ENCODE measurements at places on chromosomes 12 and 14.

- peak; percentile 23 for DNase-seq
- no peaks in the 10 kb centered on the region for H3K27me3 ChIP-seq
- H3K4me1 ChIP-seq = peaks cover 9% of the 10 kb centered on the region
- H3K27ac ChIP-seq = no peak overlapping the region
- peaks cover 13% of the 10 kb centered on the region for H3K36me3 ChIP-seq
- H3K4me3 ChIP-seq = no peak overlapping the region
Observed at GRCh38 chr12:71780237-71780822, 25.7 kb downstream of the RAB21 start.

GRCh38 chr12:3728686-3729085 lies 24.2 kb downstream of the CRACR2A start:
- no peak overlapping the region for H3K4me3 ChIP-seq
- no peak for DNase-seq
- peaks cover 32% of the 10 kb centered on the region for H3K4me1 ChIP-seq
- peak overlapping the region; percentile 32 for H3K27ac ChIP-seq

DNA sequence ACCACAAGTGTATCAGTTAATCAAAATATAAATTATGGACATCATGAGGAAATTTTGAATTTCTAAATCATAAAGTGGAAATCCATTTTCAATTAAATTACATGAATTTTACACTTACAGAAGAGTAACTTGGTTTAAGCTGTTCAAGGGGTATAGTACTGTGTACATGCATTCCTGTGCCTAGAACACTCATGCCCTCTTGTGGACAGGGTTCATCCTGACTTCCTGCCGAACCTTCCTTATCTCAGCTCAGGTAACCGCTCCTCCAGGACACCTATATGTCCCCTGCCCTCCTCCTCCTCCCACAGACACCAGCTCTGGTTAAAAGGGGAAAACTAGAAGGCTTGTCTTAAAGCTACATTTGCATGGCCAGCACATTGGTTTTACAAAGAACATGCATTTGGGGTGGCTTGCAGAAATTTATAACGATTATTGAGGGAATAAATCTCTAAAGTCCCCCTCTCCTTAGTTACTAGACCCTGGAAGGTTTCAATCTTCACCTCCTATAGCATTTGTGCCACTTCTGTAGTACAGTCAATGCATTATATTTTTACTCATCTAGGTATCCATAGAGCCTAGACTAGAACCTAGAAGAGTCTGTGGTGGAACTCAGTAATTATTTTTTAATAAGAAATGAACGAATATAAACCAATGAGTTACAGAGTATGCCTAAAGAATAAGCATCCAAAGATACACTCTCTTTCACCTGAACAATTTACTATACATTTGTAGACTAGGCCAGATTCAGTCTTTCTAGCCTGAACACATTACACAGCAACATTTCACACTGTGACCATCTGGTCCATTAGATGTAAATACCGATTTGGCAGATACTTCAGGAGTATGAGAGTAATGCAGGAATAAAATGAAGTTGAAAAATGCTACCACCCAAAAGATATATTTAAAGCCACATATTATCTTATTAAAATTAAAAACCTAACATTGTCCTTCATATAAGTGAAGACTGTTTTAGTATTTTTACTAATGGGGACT lies 345.6 kb downstream of the PAWR start:
- H3K27me3 ChIP-seq = no peaks in the 10 kb centered on the region
- no peaks in the 10 kb centered on the region for H3K4me1 ChIP-seq

DNA sequence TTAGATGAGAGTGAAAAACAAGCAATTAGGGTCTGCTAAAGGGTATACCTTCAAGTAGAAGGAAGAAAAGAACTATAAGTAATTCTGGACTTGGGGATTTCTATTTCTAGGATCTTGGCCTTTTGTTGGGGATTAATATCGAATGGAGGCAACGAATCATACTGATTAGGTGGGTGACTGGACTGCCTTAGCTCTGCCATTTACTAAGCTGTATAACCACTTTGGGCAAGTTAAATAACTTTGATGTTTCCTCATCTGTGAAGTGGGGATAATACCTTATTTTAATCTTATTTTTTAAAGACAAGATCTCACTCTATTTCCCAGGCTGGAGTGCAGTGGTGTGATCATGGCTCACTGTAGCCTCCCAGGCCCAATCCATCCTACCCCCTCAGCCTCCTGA lies 6.6 kb downstream of the IKBIP start:
- no peak overlapping the region for H3K4me3 ChIP-seq
- H3K27ac ChIP-seq = no peak overlapping the region
- H3K27me3 ChIP-seq = no peaks in the 10 kb centered on the region
- DNase-seq = no peak

- DNase-seq = no peak
- no peak overlapping the region for H3K4me3 ChIP-seq
- H3K4me1 ChIP-seq = no peaks in the 10 kb centered on the region
- H3K27me3 ChIP-seq = no peaks in the 10 kb centered on the region
- H3K36me3 ChIP-seq = no peaks in the 10 kb centered on the region
Observed at GRCh38 chr14:64574371-64575107, 24.8 kb downstream of the PPP1R36 start.

- H3K36me3 ChIP-seq = no peaks in the 10 kb centered on the region
- no peak overlapping the region for H3K27ac ChIP-seq
- peaks cover 6% of the 10 kb centered on the region for H3K4me1 ChIP-seq
- H3K27me3 ChIP-seq = peaks cover 4% of the 10 kb centered on the region
- no peak for DNase-seq
Observed at GRCh38 chr14:64639340-64639821, 64.8 kb upstream of the PLEKHG3 start.

DNA sequence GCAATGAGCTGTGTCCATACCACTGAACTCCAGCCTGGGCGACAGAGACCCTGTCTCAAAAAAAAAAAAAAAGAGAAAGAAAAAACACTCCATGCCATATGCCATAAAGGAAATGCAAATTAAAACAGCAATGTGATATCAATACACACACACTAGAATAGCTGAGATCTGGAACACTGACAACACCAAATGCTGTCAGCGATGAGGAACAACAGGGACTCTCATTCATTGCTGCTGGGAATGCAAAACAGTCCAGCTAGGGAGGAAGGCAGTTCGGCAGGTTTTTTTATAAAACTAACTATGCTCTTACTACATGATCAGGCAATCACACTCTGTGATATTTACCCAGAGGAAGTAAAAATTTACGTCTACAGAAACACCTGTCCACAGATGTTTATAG lies 3.4 kb upstream of the ABCB9 start:
- peaks cover 7% of the 10 kb centered on the region for H3K4me1 ChIP-seq
- DNase-seq = no peak
- no peaks in the 10 kb centered on the region for H3K27me3 ChIP-seq
- H3K36me3 ChIP-seq = no peaks in the 10 kb centered on the region
- no peak overlapping the region for H3K27ac ChIP-seq

DNA sequence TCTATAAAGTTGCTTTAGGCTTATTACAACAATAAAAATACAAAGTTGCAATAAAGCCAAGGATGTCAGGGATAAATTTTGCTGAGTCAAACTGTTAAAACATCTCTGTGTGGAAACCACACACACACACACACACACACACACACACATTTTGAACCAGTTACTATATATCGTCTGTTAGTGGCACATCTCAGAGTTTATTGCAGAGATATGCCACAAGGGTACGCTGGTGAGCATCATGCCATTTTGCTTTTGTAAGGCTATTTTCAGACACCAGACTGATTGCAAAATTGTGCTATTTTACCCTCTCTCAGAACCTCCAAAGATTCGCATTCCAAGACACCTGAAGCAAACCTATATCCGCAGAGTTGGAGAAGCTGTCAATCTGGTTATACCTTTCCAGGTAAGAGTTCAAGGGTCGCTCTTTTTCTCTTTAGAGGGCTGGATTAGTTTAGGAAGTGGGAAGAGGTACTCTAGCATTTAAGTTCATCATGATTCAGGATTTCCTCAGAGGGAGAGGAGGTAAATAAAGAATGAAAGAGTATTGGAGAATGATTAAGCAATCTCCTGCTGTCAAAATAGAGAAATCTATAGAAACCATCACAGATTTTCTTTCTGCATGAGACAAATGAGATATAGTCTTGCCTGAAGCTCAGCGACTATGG lies 27.3 kb upstream of the CHPT1 start:
- no peak overlapping the region for H3K27ac ChIP-seq
- H3K36me3 ChIP-seq = no peaks in the 10 kb centered on the region
- H3K4me1 ChIP-seq = peaks cover 13% of the 10 kb centered on the region
- peaks cover 6% of the 10 kb centered on the region for H3K27me3 ChIP-seq
- DNase-seq = peak; percentile 30

GRCh38 chr12:121992059-121992879 lies 29.4 kb upstream of the BCL7A start:
- peak overlapping the region; percentile 30 for H3K4me3 ChIP-seq
- H3K27ac ChIP-seq = peak overlapping the region; percentile 76
- DNase-seq = peak; percentile 65
- no peaks in the 10 kb centered on the region for H3K36me3 ChIP-seq
- H3K4me1 ChIP-seq = peaks cover 16% of the 10 kb centered on the region

DNA sequence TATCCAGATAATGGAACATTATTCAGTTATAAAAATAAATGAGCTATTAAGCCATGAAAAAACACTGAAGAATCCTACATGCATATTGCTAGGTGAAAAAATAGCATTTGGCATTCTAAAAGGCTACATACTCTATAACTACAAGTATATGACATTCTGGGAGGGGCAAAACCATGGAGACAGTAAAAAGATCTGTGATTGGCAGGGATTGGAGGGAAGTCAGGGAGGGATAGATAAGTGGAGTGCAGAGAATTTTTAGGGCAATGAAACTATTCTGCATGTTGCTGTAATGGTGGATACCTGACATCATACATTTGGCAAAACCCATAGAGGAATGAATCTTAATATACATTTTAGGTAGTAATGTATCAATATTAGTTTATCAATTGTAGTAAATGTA lies 63.1 kb upstream of the SLC38A2 start:
- H3K4me3 ChIP-seq = no peak overlapping the region
- peaks cover 1% of the 10 kb centered on the region for H3K36me3 ChIP-seq

- peaks cover 7% of the 10 kb centered on the region for H3K4me1 ChIP-seq
- H3K27me3 ChIP-seq = no peaks in the 10 kb centered on the region
- DNase-seq = no peak
- peaks cover 2% of the 10 kb centered on the region for H3K36me3 ChIP-seq
Observed at GRCh38 chr14:102495491-102496330, 13.9 kb downstream of the ANKRD9 start.

DNA sequence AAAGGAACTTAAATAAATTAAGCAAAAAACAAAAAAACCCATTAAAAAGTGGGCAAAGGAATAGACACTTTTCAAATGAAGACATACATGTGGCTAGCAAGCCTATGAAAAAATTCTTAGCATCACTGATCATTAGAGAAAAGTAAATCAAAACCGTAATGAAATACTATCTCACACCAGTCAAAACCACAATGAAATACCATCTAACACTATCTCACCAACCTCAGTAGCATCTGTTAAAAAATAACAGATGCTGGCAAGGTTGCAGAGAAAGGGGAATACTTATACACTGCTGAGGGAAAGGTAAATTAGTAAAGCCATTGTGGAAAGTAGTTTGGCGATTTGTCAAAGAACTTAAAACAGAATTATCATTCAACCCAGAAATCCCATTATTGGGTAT lies 381.1 kb downstream of the FLRT2 start:
- no peak overlapping the region for H3K4me3 ChIP-seq
- H3K4me1 ChIP-seq = no peaks in the 10 kb centered on the region
- DNase-seq = no peak
- H3K27ac ChIP-seq = no peak overlapping the region

DNA sequence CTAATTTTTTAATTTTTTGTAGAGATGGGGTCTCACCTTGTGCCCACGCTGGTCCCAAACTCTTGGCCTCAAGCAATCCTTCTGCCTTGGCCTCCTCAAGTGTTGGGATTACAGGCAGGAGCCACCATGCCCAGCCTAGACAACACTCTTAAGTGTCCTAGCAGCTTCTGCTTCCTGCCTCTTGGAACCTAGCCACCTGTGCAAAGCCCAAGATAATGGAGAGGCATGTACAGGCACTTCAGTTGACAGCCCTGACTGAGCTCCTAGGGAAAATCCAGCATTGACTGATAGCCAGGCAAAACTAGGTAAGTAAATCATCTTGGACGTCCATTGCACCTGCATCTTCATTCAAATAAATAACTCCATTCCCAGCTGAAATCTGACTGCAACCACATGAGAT lies 15.5 kb downstream of the COX14 start:
- H3K4me1 ChIP-seq = peaks cover 34% of the 10 kb centered on the region
- H3K27me3 ChIP-seq = no peaks in the 10 kb centered on the region
- DNase-seq = no peak
- H3K27ac ChIP-seq = no peak overlapping the region
- H3K36me3 ChIP-seq = peaks cover 13% of the 10 kb centered on the region
- no peak overlapping the region for H3K4me3 ChIP-seq

DNA sequence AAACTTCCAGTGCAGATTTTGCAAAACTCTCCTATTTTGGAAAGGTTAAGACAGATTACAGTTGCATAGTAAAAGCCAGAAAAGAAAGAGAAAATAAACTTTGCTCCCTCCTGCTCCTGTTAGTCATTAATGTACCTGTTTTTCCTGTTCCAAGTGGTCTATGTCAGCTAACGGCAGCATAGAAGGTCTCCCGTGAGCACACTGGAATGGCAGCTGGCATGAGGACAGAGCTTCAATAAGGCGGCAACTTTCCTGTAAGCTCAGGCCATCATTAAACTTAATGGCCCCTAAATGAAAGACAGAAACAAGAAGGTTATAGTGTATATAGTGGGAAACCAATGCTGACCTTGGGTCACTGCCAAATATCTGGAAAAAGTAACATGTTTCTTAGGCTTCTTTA lies 16.0 kb downstream of the EIF2B2 start:
- no peaks in the 10 kb centered on the region for H3K27me3 ChIP-seq
- no peak for DNase-seq
- no peaks in the 10 kb centered on the region for H3K4me1 ChIP-seq
- no peak overlapping the region for H3K27ac ChIP-seq
- H3K4me3 ChIP-seq = no peak overlapping the region

DNA sequence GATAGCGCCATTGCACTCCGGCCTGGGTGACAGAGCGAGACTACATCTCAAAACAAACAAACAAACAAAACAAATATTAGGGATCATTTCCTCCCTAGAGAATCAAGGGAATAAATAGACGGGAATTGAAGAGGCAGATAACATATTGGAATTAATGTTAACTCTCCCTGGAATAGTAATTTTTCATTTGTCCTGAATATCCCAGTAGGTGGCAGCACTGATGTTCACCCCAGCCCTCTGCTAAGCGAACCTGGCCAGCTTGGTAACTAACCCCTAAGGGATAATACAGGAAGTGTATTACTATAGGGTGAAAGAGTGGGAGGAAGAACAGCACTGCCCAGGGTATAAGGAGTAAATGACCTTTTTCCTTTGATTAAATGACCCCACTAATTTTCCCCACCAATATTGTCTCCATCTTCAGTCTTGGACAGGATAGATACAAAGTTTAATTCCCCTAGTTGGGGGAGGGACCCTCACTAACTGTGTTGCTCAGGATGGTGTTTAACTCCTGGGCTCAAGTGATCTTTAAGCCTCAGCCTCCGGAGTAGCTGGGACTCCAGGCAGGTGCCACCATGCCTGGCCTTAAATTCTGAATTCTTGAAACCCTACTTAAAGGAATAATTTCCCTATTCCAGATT lies 40.5 kb downstream of the SLC2A14 start:
- no peaks in the 10 kb centered on the region for H3K27me3 ChIP-seq
- no peaks in the 10 kb centered on the region for H3K36me3 ChIP-seq
- DNase-seq = peak; percentile 21
- H3K4me3 ChIP-seq = no peak overlapping the region
- H3K4me1 ChIP-seq = peaks cover 2% of the 10 kb centered on the region

- no peak for DNase-seq
- peaks cover 12% of the 10 kb centered on the region for H3K27me3 ChIP-seq
- no peak overlapping the region for H3K27ac ChIP-seq
- H3K4me1 ChIP-seq = no peaks in the 10 kb centered on the region
Observed at GRCh38 chr14:104211741-104212140, 73.4 kb downstream of the KIF26A start.

All from activated naive CD8-positive, alpha-beta T cell treated with anti-CD3 and anti-CD28 coated beads for 36 hours (primary cell).